ENCODE measurements at places on chromosomes 1 and 21.

DNA sequence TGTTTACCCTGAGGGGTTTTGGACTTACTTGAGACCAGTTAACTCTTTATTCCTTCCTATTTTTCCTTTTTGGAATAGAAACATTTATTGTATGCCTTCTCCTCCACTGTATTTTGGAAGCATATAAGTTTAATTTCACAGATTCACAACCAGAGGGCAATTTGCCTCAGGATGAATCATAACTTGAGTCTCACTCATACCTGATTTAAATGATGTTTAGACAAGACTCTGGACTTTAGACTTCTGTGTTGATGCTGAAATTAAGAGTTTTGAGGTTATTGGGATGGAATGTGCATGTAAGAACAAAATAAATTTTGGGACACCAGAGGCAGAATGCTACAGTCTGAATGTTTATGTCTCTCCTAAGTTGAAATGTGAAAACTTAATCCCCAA lies 7.1 kb upstream of the ADAM30 start:
- no peak for DNase-seq

GRCh38 chr1:7497107-7497637 lies 273.9 kb upstream of the VAMP3 start:
- no peak for DNase-seq

DNA sequence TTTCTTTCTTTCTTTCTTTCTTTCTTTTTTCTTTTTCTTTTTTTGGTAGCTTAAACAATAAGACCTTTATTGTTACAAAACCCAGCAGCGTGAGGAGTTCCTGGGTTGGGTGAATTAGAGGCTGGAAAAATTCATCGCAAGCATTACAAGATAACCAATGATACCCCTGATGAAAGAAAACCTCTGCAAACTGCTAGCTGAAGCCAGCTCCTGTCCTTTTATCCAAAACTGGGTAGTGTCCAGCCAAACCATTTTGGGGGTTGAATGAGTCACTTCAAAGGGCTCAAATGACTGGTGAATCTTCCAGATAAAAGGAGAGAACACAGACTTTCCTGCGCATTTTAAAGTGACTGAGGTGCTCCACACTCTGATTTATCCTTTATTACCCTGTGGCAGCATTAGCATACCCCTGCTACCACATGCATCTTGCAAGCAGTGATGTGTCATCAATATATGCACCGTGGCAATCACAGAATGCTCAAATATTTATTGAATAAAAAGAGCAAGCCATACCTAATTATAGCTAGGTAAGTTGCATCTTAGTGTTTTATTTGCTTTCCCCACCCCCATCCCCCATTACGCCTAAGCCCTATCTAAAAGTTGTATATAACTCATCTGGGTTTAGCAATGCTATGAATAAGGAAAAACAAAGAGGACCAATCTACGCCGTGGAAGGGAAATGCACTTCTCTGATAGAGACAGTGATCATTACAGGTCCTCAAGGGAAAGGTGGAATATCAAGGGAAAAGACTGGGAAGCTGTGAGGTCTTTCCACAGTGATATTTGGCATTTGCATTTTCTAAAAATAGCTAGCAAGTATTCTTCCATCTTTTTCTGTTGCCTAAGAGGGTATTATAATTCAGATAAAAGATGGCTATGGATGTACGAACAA lies 32.4 kb upstream of the CEP350 start:
- no peak for DNase-seq

DNA sequence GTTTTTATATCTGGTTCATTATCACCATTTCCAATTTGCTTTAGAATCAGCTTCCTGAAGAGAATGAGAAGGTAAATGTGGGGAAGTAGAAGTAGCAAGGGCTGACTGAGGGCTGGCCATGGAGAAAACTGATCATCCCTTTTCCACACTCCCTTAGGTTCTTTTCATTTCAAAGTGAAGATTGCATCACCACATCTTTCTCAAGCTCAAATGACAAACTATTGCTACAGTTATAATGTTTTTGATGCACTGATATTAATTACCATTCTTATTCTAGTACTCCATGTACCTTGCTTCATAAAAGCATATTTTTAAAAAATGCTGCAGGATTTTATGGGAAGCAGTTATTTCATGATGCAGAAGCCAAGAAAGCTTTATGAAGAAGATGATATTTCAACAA lies 7.9 kb upstream of the AK5 start:
- no peak for DNase-seq

- no peak for DNase-seq
Measured at GRCh38 chr1:96472471-96472870, 249.1 kb upstream of the PTBP2 start.

- peak; percentile 26 for DNase-seq
Measured at GRCh38 chr1:183730886-183731573, 73.9 kb upstream of the RGL1 start.

DNA sequence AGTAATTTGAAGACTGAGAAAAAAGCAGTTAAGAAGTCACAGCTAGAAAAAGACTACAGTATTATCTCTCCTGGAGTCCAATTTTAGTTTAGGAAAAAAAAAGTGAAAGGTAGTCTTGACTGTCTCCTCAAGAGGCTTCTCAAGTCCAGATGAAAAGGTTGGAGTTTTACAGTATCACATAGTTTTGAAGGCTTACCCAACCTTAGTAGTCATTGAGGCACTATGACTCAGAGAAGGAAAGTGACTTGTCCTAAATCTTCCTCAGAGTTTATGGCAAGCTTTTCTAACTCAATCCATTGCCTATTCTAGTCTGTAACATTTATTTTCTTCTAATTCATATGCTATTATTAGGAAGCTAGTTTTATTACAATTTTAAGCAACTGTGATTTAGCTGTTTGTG lies 174.9 kb downstream of the DPYD start:
- DNase-seq: no peak

DNA sequence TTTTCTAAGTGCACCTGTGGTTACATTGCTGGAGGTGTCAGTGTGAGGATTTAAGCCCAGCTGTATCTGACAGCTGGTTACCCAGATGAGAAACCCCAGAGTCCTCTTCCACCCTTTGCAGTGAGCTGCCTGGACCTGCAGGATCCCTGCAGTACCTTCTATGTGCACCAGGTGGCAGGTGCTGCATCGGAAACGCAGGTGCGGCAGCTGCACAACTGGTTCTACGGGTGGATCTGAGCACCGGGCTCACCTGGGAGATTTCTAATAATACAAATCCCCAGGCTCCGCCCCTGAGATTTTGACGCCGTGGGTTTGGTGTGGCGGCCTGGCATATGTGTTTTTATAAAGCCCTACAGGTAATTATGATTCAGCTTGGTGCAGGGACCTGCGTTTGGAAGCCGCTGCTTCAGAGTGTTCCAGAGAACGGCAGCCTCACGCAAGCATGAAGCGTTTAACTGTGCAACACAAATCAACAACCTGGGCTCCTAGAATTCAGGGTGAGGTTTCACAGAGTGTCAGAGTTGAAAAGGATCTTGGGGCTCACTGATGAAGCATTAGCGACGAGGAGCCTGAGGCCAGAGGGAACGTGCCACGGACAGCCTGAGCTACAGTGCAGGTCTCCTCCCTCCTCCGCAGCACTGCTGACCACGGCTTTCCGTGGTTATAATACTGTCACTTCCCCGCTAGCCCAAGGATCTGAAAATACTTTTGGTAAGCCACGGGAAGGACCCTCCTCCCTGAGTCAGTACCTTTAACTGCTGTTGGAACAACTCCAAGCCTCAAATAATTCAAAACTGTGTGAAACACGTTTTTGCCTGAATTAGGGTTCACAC lies 96.7 kb upstream of the TRABD2B start:
- peak; percentile 79 for DNase-seq

DNA sequence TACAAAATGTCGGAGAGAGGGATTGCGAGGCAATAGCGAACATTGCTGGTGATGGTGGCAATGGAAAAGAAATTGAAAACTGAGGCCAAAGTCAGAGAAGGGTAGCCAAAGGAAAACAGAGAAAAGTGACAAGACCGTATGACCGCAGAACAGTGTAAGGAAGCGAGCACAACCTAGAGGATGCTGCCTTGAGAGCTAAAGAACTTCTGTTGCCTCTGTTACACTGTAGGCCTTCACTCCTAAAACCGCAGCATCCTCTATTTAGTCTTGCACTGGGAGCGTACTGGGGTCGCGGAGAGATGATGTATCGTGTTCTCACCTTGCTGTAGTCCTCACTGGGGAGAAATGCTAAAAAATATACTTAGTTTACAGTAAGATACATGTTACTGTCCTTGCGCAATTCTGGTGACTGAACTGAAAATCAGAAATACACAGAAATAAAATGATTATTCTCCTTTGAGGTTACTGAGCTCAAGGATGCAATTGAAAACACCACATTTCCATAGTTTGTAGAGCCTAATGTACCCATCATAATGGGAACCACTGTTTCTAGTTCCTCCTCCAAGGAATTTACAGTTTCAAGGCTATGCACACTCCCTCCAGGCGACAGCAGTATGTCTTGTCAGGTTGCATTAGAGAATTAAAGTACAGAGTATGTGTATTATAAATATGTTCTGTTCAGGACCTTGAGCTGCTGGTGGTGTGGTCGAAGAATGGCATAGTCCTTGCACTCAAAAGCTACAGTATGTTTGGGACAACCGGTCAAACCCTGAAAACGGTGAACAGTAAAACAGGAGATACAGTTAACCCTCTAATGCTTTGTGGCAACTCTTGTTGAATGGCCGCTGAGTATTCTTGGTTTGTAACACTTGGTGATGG lies 1.3 kb downstream of the NEK7 start:
- peak; percentile 20 for DNase-seq

DNA sequence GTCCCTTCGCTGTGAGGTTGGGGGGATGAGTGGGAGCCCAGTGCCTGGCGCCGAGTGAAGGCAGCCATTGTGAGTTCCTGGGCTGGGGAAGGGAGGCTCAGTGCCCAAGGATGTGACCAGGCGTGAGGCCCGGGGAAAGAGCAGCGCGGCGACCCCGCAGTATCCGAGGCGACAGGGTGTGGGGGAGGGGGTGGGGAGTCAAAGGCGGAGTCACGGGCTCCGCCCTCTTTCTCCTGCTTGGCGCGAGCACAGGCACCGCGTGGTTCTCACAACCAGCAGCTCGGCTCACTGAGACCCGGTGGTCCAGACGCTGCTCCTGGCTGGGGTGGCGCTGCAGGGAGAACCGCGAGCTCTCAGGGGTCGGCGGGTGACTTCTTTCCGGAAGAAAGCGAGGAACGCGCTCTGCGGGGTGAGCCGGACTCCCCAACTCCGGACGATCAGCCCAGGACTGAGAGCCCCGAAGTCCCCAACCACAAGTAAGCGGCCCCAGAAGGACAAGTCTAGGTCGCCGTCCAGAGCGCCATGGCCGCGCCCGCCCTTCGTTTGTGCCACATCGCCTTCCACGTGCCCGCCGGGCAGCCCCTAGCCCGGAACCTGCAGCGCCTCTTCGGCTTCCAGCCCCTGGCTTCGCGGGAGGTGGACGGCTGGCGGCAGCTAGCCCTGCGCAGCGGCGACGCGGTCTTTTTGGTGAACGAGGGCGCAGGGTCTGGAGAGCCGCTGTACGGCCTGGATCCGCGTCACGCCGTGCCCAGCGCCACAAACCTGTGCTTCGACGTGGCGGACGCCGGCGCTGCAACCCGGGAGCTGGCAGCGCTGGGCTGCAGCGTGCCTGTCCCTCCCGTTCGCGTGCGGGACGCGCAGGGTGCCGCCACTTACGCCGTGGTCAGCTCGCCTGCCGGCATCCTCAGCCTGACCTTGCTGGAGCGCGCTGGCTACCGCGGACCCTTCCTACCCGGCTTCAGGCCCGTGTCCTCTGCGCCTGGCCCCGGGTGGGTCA lies at the start of gene HPDL:
Gene HPDL, plus strand, starts transcription at position 269 of the 997 bp plus-strand sequence. Its CDS starts 254 bp downstream, at position 523.
- DNase-seq: no peak

DNA sequence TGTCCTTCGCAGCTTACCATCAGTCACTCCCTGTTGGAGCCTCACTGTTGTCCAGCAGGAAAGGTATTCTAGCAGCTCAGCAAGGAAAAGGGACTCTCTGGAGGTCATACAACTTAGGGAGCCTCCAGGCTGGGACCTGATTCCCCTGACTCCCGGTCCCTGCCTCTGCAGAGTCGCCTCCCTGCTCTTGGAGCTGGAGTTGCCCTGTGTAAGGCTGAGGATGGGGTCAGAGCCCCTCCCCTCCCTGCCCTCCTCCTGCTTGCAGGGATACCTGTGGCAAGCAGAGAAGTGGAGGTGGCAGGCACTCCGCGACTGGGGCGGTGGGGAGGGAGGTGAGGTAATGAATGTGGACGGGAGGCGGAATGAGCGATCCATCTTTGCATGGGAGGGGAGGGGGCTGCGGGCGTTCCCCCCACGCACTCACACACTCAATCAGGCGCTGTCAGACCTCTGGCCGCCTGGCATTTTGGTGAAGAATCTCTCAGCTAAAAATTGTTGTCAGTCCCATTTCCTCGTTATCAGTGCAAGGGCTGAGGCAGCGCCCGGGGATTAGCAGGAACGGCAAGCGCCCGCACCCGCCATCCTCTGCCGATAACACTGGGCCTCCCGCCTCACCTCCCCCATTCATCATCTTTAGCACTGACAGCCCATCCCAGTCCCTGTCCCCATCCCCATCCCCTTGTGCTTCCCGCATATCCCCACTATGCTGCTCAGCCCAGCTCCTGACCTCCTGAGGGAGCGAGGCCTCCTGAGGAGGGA lies 64.3 kb downstream of the TMEM53 start:
- DNase-seq: no peak

- DNase-seq: no peak
Measured at GRCh38 chr1:88961647-88962275, 30.7 kb downstream of the KYAT3 start.

DNA sequence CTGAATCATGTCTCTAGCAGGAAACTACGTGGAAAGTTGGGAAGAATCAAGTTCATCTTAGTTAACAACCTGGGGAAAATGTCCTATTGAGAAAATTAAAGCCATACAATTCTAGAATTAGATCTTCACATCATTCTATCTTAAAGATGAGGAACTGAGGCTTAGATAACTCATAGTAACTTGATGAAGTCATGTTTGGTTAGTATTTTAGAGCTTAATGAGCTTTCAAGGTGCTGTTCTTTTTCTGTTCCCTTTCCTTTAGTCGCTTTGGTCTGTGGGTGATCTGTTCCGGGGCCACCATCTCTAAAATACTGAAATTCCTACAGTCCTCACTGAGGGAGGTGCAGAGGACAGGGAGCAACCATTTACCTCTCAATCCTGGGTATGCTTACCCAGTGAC lies 4.3 kb upstream of the GLUL start:
- no peak for DNase-seq

DNA sequence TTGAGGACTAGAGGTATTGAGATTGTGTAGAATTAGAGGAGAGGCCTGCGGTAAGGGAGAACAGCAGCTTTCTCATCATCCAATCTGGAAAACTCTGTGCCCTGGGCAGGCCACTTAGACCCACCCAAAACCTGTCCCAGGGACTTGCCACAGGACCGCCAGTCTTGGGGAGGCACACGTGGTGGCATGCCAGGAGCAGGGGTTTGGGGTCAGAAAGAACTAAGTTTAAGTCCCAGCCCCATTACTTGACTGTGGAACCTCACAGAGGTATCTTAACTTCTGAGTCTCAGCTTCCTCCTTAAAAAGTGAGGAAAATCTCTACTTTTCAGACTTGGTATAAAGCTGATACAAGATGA lies 356.6 kb downstream of the HHAT start:
- no peak for DNase-seq

DNA sequence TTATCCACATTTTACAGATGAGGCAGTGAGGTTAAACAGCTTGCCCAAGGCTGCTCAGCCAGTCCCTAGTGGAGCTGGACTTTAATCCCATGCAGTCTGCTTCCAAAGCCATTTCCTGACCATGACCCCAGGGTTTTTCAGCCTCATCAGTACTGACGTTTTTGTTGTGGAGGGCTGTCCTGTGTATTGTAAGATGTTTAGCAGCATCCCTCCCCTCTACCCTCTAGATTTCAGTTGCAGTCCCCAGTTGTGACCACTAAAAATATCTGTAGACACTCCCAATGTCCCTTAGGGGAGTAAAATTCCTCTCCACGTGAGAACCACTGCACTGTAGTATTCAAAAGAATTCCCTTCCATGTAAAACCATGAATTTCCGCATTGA lies 30.2 kb upstream of the C1orf105 start:
- DNase-seq: no peak
